Brain (organoid and tissue), 16 donors: ENCODE measurements at places on chromosomes 11 and 22. TPM values are rescaled to one million over a fixed set of nuclear protein-coding genes. Genes with fewer than 3 reads are reported as not detected.

Gene CCDC157
- 5.1 TPM for polyA plus RNA-seq

Gene TNNI2
- polyA plus RNA-seq: not detected

Gene FOLR1
- polyA plus RNA-seq: 18.6 TPM

Gene EIF3D
- polyA plus RNA-seq: 173 TPM

Gene OR8D1
- not detected for polyA plus RNA-seq

Gene SMPD1
- 47.2 TPM for polyA plus RNA-seq

Gene TRIM64
- not detected for polyA plus RNA-seq

Gene MMP12
- polyA plus RNA-seq: not detected

Gene MS4A15
- not detected for polyA plus RNA-seq

Gene VPREB3
- 2.7 TPM for polyA plus RNA-seq

Gene SYT7
- 24.6 TPM for polyA plus RNA-seq
